Astrocyte (in vitro differentiated cells and primary cell): ENCODE measurements at places on chromosomes 2 and 18. TPM values are rescaled to one million over a fixed set of nuclear protein-coding genes. Genes with fewer than 3 reads are reported as not detected.

DNA sequence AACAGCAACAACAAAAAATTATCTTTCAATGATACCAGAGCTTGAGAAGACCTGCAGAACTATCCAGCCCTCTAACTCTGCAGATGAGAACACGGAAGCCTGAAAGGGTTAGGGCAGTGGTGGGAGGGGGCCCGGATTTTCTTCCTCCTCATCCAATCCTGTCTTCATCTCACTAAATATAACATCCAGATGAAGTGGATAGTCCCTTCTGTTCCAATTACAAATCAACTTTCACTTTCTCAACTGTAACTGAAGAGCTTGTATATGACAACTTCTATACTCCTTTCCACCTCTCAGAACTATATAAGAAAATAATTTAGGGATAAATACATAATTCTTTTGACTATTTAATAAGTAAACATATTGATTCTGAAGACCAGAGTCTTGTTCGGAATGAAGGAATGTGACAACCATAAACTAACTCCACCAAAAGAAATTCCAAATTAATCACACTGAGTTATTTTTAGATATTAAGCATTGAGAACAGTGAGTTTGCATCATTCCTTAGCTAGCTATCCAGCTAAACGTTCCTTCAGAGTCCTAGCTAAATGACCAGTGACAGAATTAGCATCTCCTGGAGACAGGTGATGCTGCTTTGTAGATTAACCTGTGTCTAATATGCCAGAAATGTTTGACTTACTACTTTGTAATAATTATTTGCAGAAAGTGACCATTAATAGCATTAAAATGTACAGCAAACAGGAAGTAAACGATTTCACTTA, 32.7 kb downstream of the SFT2D3 start:
- DNase-seq = peak; percentile 53

The RAX gene
- total RNA-seq = not detected in 2 replicates

The MAIP1 gene
- total RNA-seq = 21.7 and 24.4 TPM in 2 replicates

DNA sequence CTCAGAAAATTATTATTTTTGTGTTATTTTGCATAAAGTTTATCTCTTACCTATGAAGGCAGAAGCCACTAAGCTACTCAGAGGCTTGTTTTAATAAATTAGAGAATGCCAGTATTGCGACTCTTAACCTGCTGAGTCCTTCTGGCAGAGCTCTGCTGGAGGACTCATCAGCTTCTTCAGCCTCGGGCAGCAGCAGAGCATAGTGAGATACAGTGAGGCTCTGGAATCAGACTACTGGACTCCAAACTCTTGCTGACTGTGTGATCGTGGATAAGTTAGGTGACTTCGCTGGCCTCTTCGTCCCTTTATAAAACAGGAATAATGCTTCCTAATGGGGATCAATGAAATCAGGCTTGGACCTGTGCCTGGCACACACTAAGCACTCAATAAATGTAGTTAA, 1.7 kb downstream of the PTRHD1 start:
- DNase-seq = no peak

DNA sequence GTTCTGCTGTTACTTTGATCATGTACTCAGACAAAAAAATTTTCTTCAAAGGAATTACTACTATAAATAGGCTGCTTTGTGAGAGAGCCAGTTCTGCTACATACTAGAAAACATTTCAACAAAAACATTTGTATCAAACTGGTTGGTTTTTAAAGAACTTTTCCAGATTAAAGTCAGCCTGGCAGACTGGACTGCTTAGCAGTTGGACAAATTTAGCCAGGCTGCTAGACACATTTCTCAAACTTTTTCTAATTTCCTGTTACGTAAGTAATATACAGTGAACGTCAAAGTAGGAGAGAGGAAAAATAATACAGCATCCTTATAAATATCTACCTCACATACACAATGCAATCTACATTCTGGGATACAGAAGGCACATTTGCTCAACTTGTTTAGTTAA, 109.5 kb downstream of the SP3 start:
- DNase-seq = no peak

The MOGAT1 gene
- total RNA-seq = not detected in 2 replicates

DNA sequence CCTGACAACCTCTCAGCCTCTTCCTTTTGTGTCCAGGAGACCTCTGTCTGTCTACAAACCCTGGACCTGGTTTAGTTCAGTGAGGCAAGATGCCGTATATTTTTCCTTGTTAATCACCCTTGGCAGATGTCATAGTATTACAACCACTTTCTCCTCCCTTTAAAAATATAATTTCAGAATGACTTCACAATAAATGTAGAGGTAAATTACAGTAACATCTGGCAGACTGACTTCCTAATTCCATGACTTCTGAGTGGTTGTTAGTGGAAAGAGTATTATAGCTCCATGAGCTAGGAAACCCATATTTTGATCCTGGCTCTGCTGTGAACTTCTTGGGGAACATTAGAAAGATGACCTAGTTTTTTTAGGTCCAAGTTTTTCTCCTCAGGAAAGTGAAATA, 39.5 kb downstream of the SPATS2L start:
- no peak for DNase-seq

GRCh38 chr2:238227587-238228032, 12.2 kb downstream of the HES6 start:
- DNase-seq = no peak

GRCh38 chr2:46164529-46165301, 132.5 kb upstream of the EPAS1 start:
- peak; percentile 96 for DNase-seq

DNA sequence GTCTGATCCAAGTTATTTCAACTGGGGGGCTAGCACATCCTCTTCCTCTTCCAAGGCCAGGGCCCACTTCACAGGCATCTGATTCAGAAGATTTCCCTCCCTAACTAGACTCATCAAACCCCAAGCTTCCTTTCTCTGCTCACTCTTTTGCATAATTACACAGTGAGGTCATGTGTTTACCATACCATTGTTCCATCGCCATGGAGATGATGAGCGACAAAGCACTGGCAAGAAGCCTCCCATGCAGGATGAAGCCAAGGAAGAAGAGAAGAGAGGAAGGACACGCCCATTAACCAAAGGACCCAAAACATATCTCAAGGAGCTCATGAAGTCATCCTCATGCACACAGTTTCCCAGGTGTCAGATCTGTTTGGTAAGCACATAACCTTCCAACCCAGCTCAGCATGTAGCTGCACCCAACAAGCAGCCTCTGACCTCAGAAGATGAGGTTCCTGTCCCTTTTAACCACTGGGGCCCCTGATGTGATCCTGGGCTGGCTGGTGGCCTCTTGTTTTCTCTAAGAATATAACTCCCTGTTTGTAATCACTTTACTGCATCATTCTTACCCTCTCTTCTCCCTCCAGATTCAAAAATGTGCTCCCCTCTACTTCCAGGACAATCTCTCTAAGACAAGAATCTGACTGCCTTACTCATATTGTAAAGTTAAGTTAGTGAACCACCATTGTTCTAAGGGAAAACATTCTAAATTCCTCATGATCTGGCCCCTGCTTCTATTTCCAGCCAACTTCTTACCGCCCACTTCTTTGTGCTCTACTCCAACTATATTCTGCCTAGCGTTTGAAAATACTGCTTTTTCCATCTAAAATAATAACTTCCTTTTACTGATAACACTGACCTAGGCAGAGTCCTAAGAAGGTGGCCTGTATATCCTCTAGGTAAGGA, 190.1 kb downstream of the TTC32 start:
- peak; percentile 98 for DNase-seq

The TMBIM1 gene
- 34.8 and 37.2 TPM in 2 replicates for total RNA-seq

GRCh38 chr2:160425434-160426151, 68.0 kb downstream of the RBMS1 start:
- DNase-seq = peak; percentile 46

GRCh38 chr2:173150963-173151362, 75.3 kb downstream of the MAP3K20 start:
- DNase-seq = no peak

The KIF5C gene
- 21.0 and 24.3 TPM in 2 replicates for total RNA-seq

DNA sequence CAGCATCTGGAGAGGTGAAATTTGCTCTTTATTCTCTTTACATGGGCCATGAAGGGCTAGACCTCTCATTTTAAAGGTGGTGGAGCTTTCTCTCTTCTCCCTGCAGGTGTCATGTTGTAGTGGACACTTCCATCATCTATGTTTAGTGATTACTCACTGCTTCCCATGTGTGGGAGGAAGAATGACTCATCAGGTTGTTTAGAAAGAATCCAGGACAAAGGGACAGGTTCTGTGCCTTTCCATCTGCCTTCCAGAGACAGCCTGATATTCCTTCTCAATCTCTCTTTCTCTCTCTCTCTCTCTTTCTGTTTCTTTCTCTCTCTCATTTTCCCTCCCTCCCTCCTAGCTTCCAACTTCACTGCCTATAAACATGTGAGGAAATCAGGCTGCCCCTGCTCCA, 38.7 kb downstream of the SCG2 start:
- peak; percentile 83 for DNase-seq

DNA sequence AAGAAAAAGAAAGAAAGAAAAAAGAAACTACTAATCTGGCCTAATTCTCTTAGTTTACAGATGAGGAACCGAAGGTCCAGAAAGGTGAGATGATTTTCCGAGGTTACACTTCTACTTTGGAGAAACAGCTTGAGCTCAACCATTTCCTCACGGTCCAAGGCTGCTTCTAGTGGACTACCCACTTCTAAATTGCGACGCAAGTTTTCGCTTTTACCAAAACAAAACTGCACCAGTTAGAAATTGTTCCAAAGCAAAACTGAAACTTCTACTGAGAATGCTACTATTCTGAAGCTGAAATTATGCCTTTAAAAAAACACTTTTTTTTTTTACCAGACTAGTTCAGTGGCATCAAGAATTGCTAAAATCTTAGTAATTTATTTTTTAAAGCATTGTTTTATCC, 101.6 kb downstream of the INO80D start:
- no peak for DNase-seq

DNA sequence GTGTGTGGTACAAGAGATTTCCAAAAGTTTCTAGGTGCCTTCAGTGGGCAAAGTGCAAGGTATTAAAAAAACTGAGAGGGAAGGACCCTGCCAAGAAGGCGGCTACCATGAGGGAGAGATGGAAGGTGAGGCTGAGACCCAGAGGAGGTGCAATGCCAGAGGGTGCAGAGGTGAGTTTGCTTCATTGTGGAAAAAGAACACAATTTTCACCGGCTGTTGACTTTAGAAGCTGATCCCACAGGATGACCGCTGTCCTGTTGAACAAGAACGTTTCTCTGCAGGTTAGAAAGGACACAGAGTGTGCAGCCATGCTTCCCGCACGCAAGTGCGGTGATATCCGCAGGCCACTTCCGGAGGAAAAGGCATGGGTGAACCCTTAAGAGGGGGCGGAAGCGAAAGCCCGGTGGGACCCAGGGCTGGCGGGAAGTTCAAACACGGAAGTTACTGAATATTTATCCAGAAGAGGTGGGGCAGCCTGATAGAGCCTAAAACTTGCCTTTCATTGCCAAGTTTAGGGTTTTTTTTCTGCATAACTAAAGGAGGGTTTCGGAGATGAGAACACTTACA, 16.6 kb downstream of the SP110 start:
- no peak for DNase-seq

The AFF3 gene
- total RNA-seq = 14.7 and 24.1 TPM in 2 replicates

The C1GALT1C1L gene
- not detected in 2 replicates for total RNA-seq

GRCh38 chr2:26541401-26542193, 63.7 kb upstream of the OTOF start:
- DNase-seq = no peak

DNA sequence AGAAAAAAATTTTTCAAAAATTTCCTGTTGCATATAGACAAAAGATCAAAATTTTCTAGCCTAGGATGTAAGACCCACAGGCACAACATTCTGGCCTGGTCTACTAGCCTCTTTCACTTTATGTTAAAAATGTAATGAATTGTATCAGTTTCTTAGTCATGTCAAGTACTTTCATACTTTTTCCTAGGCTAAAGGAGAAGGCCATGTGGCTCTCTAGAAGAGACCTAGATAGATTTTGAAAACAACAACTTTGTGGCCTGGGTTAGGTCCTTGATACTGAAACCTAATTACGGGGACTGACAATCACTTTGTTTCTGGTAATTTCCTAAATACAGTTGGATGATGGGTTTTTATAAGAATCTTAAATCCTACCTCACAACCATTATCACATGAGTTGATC, 74.8 kb upstream of the FSIP2 start:
- no peak for DNase-seq

DNA sequence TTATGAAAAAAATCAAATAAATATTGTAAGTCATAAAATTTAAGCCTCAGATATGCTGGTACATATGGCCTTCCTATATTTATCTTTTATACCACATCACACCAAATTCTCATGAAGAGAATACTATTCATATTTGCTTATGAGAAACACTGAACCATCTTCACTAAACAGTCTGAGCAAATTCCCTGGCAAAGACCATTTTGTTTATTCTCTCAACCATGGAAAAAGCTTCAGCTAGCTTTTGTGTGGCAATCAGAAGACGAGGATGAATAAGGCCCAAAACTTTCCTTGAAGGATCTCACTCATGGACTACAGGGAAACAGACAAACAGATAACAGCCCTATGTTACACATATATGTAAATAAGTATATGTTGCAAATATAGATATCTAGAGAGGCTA, 252.1 kb downstream of the TMX3 start:
- DNase-seq = no peak

The HOXD13 gene
- not detected in 2 replicates for total RNA-seq

GRCh38 chr2:41853427-41854191, 194.2 kb upstream of the PKDCC start:
- DNase-seq = peak; percentile 34

- peak; percentile 9 for DNase-seq
Measured at GRCh38 chr2:33673937-33674336, 74.8 kb upstream of the FAM98A start.

DNA sequence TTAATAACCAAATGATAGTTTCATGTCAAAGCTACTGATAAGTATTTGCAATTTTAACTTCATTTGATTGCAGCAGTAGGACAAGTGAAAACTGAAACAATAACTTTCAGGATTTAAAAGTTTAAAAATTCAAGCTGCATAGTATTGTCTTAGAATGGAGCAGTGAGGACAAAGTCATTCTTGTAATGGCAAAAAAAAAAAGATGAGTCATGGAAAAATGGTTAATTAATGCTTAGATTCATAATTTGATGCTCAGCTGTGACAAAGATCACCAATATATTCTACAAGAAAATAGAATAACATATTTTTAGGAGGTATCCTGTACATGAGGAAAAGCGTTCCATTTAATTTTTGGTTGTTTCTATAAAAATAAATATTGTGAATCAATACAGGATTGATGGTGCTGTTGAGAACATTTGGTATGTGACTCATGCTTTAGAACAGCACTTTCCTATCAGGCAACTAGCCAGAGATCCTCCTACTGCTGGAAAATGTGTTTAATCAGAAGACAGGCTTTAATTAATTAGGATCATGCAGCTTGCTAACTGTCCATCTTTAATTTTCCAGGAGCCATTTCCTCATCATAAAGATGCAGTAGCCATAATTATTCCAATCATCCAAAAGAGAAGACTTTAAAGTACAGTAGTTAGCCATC, 239.0 kb upstream of the MMADHC start:
- peak; percentile 48 for DNase-seq

GRCh38 chr2:43790147-43790546, 16.3 kb downstream of the DYNC2LI1 start:
- no peak for DNase-seq

- DNase-seq = no peak
Measured at GRCh38 chr2:100054426-100054825, 88.0 kb downstream of the AFF3 start.

The ADAM23 gene
- 11.0 and 13.9 TPM in 2 replicates for total RNA-seq

GRCh38 chr2:238895891-238896600, 48.2 kb downstream of the TWIST2 start:
- DNase-seq = peak; percentile 93

- DNase-seq = no peak
Measured at GRCh38 chr2:164030623-164031022, 294.8 kb upstream of the FIGN start.
